ENCODE measurements at places on chromosomes 1 and 21.

DNA sequence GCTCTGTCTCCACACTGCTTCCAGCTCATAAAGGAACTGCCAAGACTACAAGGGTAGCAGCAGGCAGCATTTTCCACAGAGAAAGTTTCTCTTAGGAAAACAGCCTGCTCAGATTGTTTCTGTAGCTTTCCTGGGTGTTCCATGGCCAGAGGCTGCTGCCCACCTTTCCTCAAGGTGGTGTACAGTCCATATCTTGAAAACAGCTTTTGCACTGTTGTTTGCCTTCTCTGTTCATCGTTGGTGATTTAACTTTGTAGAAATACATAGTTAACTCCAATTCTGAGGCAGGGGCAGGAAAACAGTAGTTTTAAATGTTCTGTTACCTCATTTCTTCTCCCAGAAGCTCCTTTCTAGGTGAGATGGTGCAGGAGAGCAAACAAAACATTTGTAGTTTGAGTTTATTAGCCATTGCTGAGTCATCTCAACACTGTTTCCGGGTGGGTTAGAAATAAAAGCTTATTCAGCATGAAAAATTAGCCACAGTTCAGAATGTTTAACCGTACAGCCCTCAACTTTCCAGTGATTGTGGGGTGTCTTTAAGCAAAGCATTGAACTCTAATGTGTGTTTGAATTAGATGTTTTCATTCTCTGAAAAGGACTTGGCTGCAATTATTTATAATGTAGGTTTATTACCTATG, 41.7 kb downstream of the DIP2A start:
- H3K4me3 ChIP-seq: no peak overlapping the region
- H3K27ac ChIP-seq: peak overlapping the region; percentile 39
- peaks cover 13% of the 10 kb centered on the region for H3K4me1 ChIP-seq
- H3K27me3 ChIP-seq: no peaks in the 10 kb centered on the region
- no peak for DNase-seq

DNA sequence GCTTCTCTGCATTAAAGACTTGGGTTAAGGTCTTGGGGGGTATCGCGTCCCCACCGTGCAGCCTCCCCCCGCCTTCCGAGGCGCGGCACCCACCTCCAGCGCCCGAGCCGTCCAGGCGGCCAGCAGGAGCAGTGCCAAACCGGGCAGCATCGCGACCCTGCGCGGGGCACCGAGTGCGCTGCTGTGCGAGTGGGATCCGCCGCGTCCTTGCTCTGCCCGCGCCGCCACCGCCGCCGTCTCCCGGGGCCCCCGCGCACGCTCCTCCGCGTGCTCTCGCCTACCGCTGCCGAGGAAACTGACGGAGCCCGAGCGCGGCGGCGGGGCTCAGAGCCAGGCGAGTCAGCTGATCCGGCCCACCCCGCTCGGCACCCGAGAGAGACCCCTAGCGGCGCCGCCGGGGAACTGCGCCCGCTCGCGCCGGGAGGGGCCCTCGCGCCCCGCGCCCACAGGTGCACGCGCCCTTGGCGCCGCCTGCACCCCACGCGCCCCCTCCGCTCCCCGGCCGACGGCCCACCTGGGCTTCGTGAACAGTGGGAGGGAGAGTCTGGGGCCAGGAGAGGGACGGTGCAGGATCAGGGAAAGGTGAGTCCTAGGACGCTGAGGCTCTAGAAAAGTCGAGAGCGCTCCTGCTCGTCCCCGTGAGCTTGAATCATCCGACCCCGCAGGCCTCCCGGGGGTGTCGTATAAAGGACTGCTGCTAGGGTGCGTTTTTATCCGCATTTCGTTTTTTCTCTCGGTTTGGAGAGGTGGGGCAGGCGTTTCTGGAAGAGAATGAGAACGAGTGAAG, at the start of gene APP:
Gene APP (minus strand): TSS at position 300 of the 787 bp plus-strand sequence. CDS start 150 bp downstream, at position 150.
- H3K36me3 ChIP-seq: no peaks in the 10 kb centered on the region
- H3K4me3 ChIP-seq: peak within 1 kb of the TSS; percentile 74
- DNase-seq: peak; percentile 89
- H3K27me3 ChIP-seq: no peaks in the 10 kb centered on the region
- H3K27ac ChIP-seq: no peak within 1 kb of the TSS

- no peaks in the 10 kb centered on the region for H3K27me3 ChIP-seq
- no peak for DNase-seq
Measured at GRCh38 chr1:154765970-154766369, 104.1 kb downstream of the KCNN3 start.

DNA sequence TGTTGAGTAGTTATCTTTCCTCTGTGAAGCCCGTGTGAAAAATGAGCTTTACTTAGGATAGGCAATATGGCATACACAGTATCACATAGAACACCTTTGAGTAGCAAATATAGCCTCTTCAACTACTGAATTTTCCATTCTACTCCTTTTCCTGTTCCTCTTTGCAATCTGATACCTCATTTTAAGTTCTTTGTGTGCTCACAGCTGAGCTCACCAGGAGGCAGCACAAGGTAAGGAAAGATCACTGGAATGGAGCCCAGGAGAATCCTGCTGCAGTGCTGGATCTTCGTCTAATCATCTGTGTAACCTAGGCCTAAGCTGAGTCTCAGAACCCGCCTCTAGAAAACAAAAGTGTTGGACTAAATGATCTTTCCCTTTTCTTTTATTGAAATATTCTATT, 171.0 kb downstream of the LRRC40 start:
- H3K27me3 ChIP-seq: no peaks in the 10 kb centered on the region
- H3K27ac ChIP-seq: no peak overlapping the region
- no peaks in the 10 kb centered on the region for H3K36me3 ChIP-seq

Measured in CD8-positive, alpha-beta memory T cell (primary cell).